Activated CD8-positive, alpha-beta memory T cell treated with anti-CD3 and anti-CD28 coated beads for 1 hour (primary cell): ENCODE measurements at places on chromosomes 6 and 20.

- no peak for DNase-seq
Measured at GRCh38 chr6:145725570-145725969, 9.8 kb downstream of the EPM2A start.

GRCh38 chr6:143695969-143696663, 18.4 kb downstream of the PHACTR2 start:
- no peak for DNase-seq

- DNase-seq: no peak
Measured at GRCh38 chr6:32128751-32129296, 778 bp upstream of the ATF6B start.

DNA sequence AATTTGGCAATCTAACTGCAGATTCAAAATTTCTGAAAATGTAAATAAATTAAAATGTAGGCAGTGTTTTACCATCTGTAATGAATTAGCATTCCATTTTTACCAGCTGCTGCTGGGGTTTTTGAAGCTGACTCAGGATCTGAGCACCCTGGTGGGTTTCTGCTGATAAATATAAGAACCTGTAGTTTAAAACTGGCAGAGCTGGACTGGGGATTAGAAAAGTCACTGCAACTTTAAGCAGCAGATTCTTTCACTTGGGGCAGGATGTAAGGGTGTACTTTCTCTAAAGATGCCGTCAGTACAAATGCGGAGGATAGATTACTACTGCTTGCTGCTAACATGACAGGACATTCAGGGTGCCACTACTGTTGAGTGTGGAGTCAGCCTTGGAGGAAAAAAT, 341.8 kb downstream of the CDKAL1 start:
- DNase-seq: no peak

DNA sequence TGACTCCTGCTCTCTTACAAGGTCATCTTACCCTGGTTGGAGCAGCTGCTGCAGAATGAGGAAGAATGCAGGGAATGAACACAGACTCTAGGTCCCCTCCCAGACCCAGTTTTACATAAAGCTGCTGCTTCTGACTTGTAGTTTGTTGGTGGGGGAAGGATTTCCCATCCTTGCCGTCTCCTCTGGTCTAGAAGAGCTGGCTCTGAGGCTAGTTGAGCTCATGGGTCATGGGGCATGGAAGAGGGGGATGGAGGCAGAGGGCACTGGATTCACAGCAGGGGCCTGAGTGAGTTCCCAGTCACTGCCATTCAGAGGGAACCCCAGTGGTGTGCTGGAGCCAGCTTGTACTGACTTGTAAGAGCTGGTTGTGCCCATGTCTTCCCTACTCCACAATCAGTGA, 9.2 kb upstream of the GUCA1A start:
- DNase-seq: no peak

DNA sequence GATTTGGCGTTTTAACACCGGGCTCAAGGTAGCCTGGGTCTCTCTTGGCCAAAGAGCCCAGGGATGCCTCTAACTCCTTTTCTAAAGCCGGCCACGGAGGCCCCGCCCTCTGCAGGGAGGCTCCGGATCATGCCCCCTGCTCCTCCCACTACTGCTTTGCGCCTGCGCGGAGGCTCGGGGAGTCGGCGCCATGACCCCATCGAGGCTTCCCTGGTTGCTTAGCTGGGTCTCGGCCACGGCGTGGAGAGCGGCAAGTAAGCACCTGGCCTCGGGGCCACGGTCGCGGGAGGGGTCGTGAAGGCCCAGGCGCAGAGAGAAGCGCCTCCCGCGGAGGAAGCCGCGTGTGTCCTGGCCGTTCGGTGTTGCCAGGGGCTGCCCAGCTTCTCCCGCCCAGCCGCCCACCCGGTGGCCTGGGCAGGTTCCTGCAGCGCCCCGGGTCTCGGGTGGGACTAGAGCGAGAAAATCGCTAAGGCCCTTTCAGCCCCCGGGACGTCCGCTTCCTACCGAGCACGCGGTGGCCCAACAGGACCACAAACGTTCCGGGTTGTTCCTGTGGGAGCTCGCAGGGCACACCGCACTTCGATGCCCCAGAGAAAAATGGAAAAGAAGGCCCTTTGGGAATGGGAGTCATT, at the start of gene SDHAF4:
TSS of gene SDHAF4 (plus strand) at position 180 of the 632 bp plus-strand sequence. CDS start at position 191, 11 bp downstream.
- DNase-seq: peak; percentile 84

GRCh38 chr6:100101644-100102043, 107.6 kb upstream of the MCHR2 start:
- DNase-seq: no peak

DNA sequence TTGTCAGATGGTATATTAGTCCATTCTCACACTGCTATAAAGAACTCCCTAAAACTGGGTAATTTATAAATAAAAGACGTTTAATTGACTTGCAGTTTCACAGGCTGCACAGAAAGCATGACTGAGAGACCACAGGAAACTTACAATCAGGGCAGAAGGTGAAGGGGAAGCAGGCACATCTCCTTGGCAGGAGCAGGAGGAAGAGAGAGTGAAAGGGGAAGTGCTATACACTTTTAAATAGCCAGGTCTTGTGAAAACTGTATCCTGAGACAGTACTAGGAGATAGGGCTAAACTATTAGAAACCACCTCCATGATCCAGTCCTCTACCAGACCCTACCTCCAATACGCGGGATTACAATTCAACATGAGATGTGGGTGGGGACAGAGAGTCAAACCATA, 193.9 kb upstream of the KCNG1 start:
- no peak for DNase-seq

- DNase-seq: no peak
Measured at GRCh38 chr20:47776639-47777038, 8.6 kb downstream of the SULF2 start.

- DNase-seq: no peak
Measured at GRCh38 chr6:161216616-161217205, 57.1 kb downstream of the AGPAT4 start.

DNA sequence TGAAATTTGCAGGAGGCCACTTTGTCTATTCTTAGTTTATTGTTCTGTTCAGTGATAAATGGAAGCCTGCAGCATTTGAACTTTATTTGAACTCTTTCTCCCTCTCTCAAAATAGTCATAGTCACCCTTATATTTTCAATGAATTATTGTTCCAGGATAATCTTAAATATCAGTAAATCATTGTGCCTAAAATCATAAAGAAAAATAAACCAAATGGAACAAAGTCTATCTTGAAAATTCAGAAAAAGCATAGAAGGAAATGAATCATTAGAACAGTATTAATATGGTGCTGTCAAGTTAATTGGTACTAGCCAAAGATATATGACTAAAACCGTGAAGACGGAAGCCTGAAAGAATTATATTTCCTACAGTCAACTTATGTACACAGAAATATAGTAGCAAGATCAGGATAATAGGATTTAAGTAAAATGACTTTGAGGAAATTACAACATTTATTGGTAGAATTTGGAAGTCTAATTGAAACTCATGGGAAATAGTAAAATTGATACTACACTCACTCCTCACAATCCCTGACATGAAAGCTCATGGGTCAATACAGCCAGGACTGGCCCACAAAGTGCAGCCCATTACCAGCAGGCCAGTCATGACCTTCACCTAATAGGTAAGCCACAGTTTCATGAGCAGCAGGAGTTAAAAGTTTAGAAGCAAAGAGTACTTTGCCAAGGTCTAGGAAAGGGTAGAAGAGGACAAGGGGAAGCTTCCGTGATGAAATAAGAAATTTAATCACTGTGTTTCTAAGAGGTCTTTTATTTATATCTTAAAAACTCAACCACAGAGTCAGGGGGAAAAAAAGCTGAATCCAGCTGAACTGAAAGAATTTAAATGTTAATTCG, 119.9 kb upstream of the ENPP5 start:
- DNase-seq: no peak

GRCh38 chr6:44712353-44713111, 325.0 kb downstream of the CDC5L start:
- DNase-seq: no peak

- no peak for DNase-seq
Measured at GRCh38 chr6:54266400-54266923, 41.8 kb upstream of the TINAG start.

DNA sequence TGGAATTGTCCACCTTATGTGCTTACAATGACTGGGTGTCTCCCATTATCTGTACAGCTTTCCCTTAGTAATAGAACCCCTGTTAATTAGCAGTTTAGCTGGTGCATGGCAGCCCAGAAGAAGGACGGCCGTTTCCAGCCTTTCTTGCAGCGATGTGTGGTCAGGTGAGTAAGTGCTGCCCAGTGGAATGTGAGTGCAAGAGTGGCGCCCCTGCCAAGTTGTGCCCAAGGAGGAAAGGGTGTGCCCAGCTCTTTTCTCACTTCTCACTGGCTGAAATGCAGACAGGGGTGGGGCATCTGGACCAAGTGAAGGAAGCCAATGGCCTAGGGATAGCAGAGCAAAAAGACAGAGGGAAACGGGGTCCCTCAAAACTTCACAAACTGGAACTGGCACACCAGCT, 296.8 kb downstream of the PREX1 start:
- DNase-seq: no peak

DNA sequence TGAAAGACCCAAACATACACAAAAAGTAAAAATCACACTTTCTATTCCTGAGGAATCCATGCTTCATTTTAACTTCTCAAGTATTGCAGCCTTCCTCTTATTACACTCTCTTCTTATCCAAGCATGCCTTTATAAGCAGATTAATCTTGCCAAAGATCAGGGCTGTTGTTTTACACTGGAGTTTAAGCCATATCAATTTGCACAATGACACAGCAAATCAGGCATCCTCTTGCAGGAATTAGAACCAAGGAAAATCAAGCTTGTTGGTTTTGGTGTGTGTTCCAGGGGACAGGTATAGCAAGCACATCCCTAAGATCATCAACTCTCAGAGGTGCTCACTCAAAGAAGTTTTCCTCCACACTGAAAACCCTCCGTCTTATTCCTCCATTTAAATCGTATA, 69.5 kb downstream of the CYP39A1 start:
- DNase-seq: no peak

DNA sequence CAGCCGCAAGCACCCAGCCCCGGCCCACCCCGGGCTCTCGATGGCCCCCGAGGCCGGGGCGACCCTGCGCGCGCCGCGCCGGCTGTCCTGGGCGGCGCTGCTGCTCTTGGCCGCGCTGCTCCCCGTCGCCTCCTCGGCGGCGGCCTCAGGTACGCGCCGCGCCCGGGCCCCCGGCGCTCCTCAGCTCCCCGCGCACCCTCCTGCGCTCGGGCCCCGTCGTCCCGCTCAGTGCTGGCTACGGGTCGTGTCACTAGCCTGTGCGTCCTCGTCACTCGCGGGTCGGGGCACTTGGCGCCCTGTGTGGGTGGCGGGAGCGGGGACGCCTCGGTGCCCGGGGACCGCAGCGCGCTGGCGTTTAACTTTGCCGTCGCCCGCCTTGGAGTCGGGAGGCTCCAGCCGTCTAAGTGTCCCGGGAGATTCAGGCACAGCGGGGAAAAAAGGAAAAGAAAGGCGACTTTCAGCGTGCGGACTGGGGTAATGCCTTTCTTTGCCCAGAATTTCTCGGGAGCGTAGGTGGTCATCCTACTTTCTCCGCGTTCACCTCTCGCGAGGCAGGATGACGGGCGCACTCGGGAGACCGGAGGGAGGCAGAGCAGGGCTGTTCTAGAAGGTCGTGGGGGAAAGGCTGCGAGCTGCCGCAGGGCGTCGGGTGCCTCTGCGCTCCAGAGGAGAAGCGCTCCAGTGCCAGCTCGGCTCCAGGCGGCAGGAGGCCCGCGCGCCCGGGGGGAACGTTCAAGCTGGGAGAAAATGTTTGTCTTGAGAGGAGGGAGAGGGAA, 545 bp downstream of the FNDC1 start:
- DNase-seq: no peak

DNA sequence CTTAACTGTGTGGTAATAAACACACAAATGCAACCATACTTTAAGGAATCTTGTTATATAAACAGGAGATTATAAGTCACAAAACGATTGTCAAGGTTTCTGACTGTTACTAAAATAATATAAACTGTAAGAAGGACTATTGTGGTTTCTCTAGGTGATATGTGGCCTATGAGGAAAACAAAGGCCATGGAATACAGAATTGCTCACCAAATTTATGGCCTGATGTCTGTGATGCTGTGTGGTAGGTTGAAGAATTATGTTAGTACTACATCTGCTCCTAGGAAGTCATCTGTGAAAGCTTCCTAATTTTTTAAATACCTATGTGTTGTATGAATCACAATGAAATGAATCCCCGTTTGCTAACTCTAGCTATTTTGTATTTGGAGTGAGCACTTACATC, 875.4 kb upstream of the MAP3K7 start:
- DNase-seq: no peak

DNA sequence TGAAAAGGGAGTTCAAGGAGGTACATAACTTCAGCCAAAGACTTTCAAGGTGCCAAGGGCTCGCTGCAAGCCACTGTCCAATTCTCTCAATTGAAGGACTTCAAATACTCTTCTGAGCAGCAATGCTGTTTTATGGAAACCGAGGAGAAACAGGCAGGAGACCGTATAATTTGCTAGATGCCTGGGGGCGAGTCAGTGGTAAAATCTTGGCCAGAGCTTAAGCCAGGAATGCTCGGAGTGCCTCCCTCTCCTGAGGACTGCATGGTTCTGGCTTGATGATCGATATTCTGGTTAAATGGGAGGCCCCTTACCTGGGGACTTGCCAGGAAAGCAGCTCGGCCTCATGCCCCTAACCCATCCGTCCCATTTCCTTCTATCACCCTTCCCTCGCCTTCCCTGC, 35.8 kb upstream of the NOP56 start:
- DNase-seq: no peak

GRCh38 chr6:55299286-55299985, 27.8 kb upstream of the GFRAL start:
- DNase-seq: no peak

DNA sequence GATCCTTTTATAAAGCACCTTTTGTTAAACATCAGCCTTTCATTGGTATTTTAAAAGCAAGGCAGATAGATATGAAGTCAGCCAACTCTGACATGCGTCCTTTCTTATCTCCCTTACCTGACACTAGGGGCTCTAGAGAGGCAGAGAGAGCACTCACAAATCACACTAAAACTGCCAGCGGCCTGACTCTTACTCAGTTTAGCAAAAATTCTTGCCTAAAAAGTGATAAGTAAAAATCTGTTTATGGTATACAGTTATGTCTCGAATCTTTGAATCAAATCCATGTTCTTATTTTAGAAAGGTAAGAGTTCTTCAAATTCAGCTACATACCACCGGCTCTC, 10.4 kb upstream of the TDRD6 start:
- no peak for DNase-seq

GRCh38 chr20:40056171-40056570, 632.9 kb downstream of the MAFB start:
- DNase-seq: no peak
